ENCODE measurements at places on chromosomes 7 and 10.
A peak's percentile ranks its signal among the peaks of the same experiment; 100 is the strongest.

- DNase-seq, result no peak
Measured at GRCh38 chr7:158606129-158606528, 18.5 kb upstream of the PTPRN2 start.

DNA sequence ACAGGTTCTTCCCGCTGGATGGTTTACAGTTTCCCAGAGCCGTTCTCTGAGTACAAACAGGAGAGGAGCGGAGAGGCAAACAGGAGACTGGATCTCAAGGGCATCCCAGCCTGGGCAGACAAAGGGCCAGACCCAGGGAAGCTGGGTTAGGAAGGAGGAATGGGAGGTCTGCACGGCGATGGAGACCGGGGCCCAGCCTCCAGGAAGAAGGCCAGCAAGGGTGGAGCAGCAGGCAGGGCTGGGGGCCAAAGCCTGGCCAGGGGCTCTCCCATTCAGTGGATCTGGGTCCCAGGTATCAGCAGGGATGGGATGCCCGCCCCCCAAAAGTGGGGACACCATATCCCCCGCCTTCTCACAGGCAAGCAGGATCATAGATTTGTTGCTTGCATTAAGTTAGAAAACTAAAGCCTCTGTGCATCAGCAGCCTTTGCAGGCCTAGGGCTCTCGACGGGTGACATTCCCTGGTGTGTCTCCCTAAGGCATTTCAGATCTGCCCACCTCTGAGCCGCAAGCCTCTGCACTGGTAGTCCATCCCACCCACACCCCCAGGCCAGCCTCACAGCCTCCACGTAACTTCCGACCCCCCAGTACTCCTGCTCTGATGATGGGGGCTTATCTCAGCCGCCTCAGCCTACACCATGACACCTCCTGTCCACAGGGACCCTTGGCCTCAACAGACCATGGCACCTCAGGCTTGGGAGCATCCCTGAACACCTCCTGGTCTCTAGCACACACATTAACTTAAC, 59.9 kb downstream of the TNS3 start:
- no peak for DNase-seq

- DNase-seq, result no peak
Measured at GRCh38 chr10:14306190-14306589, 24.5 kb downstream of the FRMD4A start.

GRCh38 chr10:132541129-132541528, 3.5 kb downstream of the INPP5A start:
- no peak for DNase-seq

DNA sequence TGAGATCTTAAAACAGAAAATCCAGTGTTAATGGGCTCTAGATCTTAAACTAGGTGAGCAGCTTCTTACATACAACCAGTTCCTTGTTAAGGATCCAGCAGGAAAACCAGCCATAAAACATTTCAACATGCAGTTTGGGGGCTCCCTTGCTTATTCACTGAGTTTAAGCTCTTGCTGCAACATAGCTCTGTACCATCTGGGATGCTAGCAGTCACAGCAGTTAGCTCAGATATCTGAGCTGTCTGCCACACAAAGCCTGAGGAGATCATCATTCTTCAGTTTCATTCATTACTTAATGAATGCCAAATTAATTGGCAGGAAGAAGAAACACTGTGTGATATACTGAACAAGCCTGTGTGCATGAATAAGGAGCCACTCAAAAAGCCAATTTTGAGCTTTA, 62.8 kb downstream of the PODXL start:
- DNase-seq, result no peak

DNA sequence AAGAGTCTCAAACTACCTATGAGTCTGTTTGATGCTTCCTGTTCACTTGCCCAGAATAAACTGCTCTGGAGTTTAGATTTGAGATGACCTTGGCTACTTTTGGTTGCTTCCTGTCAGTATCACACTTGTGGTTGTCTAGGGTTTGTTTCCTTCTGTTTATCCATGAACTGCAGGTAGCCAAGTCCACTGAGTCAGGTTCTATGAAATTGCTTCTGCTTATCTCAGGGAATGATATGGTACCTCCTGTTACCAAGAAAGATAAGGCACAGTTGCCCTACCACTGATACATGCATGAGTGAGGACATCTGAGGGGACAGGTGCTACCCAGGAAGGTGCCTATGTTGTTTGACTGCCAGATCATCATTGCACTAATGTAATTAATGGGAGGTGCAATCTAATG, 15.8 kb upstream of the EEPD1 start:
- DNase-seq, result no peak

GRCh38 chr10:21985541-21985940, 18.0 kb downstream of the DNAJC1 start:
- no peak for DNase-seq

GRCh38 chr10:120818301-120818700, 32.9 kb upstream of the WDR11 start:
- no peak for DNase-seq

- no peak for DNase-seq
Measured at GRCh38 chr7:36677769-36678437, 46.4 kb downstream of the AOAH start.

- no peak for DNase-seq
Measured at GRCh38 chr7:8638076-8638475, 204.7 kb downstream of the NXPH1 start.

DNA sequence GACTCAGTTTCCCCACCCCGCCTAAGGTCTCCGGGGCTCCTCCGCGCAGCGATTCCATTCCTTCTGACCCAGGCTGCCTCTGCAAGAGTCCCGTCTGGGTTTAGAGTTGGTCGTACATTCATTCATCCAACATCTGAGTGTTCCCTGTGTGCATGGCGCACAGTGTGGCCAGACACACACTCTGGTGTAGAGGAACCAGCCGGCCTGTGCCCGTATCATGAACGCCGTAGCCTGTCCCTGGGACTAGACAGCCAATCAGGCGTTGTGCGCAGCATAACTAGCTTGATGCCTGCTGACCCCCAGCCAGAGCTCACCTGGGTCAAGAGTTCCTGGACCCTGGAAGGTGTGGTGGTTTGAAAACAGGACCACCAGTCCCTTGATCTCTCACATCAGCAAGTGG, 20.9 kb upstream of the PDGFA start:
- no peak for DNase-seq

GRCh38 chr10:17880601-17881000, 71.1 kb upstream of the SLC39A12 start:
- no peak for DNase-seq

- DNase-seq, result no peak
Measured at GRCh38 chr10:90293616-90294015, 564.2 kb downstream of the HTR7 start.

GRCh38 chr10:124683814-124684213, 60.4 kb downstream of the FAM53B start:
- no peak for DNase-seq

DNA sequence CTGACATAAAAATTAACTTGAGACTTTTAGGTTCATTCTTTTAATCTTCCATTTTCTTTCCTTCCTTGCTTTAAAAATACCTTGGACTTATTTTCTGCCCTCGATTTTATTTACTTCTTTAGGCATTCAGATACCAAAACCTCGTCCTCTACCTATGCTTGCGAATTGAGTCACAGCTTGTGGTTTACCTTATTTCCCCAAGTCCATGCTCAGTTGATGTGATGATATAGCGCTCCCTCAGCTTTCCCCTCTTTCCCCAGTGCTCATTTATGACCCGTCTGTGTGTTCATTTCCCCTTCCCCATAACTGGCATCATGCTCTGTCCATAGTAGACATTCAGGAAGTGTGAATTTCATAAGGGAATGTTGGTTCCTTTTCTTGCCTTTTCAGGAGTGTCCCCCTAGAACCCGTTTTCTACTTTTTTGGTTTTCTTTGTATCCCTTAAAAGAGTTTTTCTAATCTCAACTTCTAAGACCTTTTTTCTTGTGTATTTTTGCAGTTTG, 19.1 kb upstream of the PRKRIP1 start:
- DNase-seq, result no peak

DNA sequence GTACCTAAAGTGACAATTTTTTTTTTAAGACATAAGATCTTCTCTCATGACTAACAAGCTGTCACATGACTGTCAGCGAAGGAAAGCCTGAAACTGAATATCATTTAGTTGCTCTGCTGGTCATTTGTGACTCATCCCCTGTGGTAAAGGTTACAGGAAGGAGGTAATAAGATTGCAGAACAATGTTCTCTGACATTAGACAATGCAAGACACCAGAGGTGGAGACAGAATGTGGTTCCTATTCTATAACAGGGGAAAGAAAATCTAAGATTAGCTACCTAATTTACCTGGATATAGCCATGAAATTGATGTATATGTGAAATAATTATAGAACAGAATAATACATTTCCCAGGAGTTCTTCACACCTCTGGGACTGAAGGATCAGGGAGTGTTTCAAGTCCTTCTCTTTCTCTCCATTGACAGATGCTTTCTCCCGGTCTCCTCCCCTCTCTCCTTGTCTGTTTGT, 47.7 kb downstream of the LRGUK start:
- DNase-seq, result peak; percentile 84

DNA sequence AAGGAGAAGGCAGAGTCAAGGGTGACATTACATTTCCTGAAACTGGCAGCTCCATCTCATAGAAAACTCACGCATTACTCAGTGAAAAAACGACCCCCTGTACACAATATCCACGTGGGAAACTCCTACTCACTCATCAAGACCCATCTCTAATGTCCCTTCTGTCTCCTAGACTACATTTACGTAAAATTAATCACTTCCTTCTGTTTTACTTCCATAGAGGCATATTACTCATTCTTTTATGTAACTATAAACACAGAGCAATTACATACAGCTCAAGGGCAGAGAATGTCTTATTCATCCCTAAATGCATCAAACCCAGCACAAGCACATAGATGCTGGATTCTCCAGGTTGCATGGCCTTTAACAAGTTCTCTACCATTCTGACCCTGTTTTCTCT, 281.8 kb downstream of the KCNMA1 start:
- peak; percentile 98 for DNase-seq

- DNase-seq, result no peak
Measured at GRCh38 chr10:84293574-84294016, 34.8 kb upstream of the CCSER2 start.

DNA sequence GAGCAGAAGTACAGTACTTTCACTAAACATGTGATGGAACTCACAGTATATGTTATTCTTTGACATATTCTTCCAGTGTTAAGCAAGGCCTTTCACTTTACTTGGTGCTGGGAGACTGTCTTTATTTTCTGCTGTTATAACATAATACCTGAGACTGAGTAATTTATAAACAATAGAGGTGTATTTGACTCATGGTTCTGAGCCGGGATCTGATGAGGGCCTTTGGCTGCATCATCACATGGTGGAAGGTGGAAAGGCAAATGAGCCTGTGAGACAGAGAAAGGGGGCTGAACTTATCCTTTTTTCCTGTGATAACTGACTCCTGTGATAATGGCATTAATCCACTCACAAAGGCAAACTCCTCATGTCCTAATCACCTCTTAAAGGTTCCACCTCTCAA, 1.4 kb downstream of the SUPV3L1 start:
- no peak for DNase-seq

DNA sequence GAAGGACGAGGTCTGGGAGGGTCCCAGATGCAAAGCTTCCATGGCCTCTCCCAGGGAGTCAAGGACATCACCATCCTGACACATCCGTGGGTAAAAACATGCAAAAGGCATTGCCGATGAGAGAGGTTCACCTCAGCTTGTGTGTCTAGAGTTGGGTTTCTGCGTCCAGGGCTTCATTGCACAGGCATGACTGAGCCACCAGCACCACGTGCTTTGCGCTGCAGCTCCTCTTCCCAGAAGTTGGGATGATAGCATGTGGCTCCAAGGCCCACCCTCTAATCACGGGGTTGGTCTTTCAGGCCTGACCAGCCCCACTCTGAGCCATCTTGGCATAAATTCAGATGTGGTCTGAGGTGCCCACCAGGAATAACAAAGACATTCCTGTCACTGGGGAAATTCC, 7.1 kb upstream of the RASGEF1A start:
- DNase-seq, result no peak

GRCh38 chr7:153475239-153475638, 577.0 kb upstream of the DPP6 start:
- DNase-seq, result no peak

DNA sequence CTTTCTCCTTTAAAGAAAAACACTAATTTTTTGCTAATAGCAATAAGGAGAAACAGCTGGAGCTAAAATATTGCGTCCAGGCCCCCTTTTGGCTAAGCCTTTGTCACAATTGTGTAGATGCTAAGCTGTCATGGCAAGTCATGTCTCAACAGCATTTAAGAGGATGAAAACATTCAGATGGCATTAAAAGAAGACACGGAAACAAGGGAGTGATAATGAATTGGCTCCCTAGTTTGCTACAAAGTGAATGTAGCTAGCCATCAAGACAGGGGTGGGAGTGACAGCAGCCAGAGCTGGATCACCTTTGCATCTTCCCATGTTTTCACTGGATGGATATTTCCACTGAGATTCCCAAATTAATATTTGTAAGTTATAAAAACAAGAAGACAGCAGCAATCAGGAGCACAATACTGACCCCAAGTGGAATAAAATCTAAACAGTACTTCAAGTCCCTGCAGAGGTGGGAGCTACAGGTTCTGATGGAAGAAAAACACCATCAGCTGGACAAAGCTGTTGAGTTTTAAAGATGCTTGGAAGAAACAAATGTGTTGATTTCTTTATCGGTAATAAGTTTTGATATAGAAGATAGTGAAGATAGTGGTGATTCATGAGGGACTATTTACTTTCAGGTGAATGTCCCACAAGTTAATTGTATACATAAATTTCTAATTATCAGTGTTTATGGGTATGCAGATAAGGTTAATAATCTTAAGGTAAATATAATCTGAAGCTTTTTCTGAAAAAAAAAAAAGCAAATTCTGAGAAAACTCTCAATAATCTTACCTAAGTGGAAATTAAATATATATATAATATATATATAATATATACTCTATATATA, 129.4 kb downstream of the SLC16A9 start:
- peak; percentile 31 for DNase-seq

- DNase-seq, result no peak
Measured at GRCh38 chr7:17495655-17496394, 197.4 kb downstream of the AHR start.

DNA sequence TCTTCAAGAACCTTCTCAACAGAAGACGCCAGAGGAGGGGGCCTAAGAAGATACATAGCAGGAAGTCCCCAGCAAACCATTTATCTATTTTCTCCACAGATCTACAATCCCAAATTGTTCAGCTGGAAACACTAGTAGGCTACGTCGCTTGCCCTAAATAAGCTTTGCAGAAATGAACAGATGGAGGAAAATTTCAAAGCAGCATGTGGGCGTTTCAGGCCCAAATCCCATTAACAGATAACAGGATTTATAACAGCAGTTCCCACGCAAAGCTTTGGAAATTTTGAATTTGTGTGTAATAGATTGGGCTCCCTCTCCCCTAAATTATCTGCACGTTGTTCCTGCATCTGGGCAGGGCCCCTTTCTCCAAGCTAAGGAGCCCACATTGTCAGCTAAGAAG, 60.6 kb upstream of the FRMD4A start:
- no peak for DNase-seq

GRCh38 chr10:121804460-121804859, 123.4 kb downstream of the ATE1 start:
- no peak for DNase-seq
